NCI-H2029 (cell line): ENCODE measurements at places on chromosomes 2 and 18.

GRCh38 chr18:8791171-8791651 lies 85.9 kb downstream of the MTCL1 start:
- DNase-seq: no peak

- no peak for DNase-seq
These were observed 75.0 kb downstream of the OSBPL1A start for GRCh38 chr18:24322584-24323136.

- DNase-seq: no peak
These were observed 12.7 kb downstream of the HNRNPLL start for GRCh38 chr2:38590053-38590452.

GRCh38 chr18:44729631-44730101 lies 49.0 kb downstream of the SETBP1 start:
- DNase-seq: no peak

DNA sequence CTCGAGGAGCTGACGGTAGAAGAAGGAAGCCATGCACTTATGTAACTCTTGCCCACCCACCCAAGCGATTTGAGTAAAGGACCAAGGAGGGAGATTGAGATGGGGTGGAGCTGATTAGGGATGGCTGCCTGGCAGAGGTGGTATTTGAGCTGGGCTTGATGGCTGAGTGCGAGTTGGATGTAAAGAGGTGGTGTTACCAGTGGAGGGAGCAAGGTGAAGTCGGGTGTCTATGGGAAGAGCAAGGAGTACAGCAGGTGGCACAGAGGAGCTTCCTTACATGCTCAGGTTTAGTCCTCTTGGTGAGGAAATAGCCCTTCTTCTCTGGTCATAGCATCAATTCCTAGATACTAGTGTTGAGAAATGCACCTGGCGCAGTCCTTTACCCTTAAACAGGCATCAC lies 294.2 kb upstream of the SKOR2 start:
- no peak for DNase-seq

DNA sequence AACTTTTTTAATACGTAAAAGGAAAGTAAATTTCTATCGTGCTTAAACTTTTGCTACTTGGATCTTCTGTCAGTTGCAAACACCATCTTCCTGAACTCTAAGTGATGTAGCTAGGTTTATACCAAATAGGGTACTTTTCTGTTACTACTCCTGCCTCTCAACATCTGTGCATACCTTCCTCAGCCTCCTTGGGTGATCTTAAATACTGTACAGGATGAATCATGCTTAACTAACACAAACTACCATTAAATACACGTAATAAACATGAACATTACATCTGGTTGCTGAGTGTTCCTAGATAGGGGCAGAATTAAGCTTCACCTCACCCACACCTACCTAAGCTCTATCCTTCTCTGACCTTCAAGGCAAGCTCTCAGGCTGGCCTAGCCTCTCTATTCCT lies 398.0 kb downstream of the TXNL1 start:
- no peak for DNase-seq

- no peak for DNase-seq
These were observed 46.6 kb downstream of the TAF1B start for GRCh38 chr2:9889812-9890261.

- DNase-seq: no peak
These were observed 99.3 kb downstream of the MCFD2 start for GRCh38 chr2:46816151-46816845.

DNA sequence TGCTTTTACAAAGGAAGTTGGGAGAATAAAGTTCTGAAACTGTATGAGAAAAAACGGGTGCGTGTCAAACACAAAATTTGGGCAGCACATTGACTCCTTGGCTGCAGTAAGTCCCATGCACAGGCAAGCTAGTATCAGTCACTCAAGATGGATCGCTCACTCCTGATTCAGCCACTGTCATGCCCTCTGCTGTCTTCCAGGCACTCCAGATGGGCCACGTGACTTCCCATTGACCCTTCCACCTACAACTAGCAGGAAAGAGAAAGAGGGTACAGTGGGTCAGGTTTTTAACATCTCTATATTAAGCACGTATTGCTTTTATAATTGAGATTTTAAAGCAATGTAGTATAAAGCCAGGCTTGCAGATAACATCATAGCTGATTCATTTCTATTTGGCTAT lies 8.6 kb downstream of the ARHGEF33 start:
- no peak for DNase-seq

GRCh38 chr2:69581774-69582581 lies 61.6 kb downstream of the AAK1 start:
- DNase-seq: no peak

GRCh38 chr2:164671664-164672396 lies 50.5 kb upstream of the GRB14 start:
- DNase-seq: no peak

DNA sequence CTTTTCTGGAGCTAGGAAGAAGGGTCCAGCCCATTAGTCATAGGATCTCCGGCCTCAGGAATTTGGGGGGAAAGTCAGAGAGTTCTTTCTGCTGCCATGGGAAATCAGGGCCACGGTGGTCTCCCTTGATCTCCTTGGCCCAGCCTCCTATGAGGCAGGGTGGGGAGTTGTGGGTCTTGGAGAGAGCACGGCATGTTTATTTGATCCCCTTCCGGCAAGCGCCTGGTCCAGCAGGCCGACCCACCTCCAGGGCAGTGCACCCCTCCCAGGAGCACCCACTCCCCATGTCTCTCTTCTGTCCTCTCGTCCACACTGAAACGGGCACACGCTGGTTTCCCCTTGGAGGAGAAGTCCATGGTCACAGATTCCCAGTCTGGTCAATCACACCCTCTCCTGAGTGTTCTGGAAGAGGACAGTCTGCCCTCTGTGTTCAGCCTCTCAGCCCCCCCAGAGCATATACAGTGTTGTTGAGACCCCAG lies 464.6 kb upstream of the HS6ST1 start:
- no peak for DNase-seq

DNA sequence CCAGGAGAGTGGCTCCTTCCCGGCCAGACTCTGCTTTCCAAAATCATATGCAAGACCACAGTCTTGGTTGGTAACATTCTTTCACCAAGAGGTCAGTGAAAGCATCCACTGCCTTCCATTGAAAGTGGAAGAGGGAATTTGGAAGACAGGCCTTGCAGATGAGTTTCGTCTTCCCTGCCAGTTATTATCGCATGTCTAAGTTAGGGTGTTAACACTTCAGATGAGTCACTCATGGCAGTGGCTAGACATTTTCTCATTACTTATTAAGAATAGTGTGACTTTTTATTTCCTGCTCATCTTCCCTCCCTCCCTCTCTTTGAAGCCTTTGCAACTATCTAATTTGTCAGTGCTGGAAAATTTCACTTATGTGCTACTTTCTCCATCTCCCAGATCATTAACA lies 102.9 kb upstream of the EPB41L3 start:
- no peak for DNase-seq

DNA sequence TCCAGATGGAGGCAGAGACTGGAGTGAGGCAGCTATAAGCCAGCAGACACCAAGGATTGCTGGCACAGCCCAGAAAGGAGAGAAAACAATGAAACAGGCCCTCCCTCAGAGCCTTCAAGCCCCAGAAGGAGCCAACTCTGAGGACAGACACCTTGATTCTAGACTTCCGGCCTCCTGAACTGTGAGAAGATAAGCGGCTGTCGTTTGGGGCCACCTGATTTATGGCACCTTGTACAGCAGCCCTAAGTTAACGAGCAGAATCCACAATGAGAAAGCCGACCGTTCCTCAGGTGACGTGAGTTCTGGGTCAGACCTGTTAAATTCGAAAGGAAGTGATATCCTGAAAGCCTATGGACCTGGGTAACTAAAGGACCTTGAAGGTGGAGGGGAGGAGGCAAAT lies 7.3 kb upstream of the CNDP2 start:
- DNase-seq: no peak

- no peak for DNase-seq
These were observed 524.2 kb upstream of the TCF4 start for GRCh38 chr18:56112013-56112749.

DNA sequence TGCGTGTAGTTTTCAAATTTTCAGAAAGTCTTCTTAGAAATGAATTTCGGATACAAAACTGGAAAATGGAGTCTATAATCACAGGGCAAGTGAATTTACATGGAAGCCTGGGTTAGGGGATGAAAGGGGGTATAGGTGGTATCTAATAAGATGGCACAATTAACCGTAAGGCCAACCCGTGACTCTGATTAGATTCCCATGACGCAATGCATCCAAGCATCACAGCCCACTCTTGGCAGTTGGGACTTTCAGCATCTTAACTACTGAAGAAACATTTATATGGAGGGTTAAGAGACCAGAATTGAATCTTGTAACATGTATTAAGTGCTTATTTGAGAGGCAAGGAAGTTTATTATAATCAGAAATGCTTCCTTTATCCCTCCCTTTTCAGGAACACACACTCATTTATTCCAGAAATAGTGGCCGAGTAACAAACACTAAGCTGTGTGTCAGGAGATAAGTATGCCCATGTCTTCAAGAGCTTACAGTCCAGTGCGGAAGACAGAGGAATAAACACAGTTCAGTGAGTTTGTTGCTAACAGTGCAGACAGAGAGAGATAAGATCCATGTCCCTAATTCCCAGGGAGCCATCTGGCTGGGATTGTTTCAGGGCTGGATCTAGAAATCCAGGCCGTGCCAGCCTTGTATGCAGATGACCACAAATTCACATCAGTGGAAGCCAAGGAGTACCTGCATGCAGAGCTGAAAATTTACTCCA lies 151.2 kb downstream of the ANTXR1 start:
- no peak for DNase-seq

- DNase-seq: no peak
These were observed 153.4 kb downstream of the MGAT5 start for GRCh38 chr2:134407154-134407890.

DNA sequence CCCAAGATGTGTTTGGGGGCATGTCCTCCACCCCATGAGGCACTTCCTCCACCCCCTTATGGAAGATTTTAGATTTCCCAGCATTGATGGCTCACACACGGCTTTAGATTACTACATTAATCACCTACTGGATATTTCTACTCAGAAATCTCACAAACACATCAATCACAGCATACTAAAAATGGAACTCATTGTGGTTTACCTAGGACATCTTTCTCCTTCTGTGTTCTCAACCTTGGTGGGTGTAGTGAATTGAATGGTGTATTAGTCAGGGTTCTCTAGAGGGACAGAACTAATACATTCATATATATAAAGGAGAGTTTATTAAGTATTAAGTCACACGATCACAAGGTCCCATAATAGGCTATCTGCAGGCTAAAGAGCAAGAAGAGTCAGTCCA lies 82.1 kb upstream of the CYRIA start:
- DNase-seq: no peak

DNA sequence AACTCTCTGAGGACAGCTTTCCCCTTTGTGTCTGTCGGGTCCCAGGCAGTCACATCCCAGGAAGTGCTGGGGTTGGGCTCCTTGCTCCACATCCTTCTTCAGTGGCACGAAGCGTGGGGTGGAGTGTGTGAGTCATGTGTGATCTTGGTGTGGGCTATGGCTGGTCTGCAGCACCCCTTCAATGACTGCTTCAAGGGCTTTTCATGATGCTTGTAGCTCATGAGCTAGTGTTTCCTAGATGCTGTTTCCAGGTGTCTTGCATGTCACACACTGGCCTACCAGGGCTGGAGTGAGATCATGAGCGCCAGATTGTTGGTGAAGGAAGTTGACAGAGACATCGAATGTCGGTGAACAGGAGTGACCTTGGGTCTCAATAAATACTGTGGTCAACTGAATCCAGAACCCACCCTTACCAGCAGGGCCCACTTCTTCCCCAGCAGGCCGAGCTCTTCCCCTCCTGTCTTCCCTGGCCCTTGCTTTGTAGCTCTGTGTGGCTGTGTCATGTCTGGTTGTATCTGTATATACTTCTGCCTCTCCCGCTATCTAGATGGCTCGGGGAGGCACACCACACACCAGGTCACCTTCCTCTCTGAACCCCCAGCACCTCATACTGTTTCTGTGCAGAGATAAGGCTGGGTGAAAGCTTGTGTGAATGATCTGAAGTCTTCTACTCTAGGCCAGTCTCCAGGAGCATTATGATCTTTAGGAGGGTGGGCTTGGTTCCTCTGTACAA lies 3.8 kb downstream of the C2orf92 start:
- DNase-seq: no peak

DNA sequence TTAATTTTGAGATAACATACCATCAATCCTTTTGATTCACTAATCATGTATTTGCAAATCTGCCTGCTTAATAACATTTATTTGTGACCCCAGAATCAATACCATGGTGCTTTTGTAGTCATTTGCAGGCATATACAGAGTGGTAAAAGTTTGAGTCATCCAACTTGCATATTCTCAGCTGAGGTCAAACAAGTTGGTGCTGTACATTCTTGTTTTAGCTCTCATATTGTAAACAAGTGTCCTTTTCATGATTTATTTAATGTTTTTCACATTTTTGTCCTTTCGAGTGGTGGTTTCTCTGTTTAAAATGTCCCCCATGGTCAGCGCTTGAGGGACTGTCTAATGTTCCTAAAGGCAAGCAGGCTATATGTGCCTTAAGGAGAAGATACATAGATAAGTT lies 17.5 kb downstream of the RAB27B start:
- DNase-seq: no peak

DNA sequence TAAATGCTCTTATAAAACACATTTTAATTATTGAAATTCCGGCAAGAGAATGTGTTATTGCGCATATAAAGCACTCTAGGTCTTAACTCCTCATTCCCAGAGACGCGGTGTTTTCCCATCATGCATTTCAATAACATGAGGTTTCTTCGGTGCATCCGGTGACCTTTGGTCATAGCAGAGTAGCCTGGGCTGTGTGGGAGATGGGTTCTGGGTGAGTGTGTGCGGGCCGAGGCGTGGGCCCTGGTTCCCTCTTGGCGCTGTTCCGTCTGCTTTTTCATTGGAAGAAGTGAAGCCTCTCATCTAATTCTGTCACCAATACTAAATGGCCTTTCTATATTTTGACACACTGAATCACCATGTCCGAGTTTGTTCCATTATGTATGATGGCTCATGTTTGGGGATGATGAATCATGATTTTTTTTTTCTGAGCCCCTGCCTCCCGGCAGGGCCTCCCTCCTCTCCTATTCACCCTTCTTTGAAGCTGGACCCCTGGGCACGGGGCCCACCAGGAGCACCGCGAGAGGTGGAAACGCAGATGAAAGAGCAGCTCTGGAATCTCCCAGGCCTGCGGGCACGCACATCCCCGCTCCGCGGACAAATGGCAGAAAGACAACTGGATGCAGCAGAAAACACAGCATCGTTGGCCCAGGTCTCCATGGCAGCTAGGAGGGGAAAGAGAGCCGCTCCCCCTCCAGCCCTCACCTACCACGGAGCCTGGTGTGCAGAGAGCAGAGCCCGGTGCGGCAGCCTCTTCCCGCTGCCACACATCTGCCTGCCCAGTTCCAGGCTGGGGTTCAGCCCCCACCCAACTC lies 85.8 kb upstream of the HPCAL1 start:
- DNase-seq: no peak
